ENCODE measurements at places on chromosomes 1 and 21.
A peak's percentile ranks its signal among the peaks of the same experiment; 100 is the strongest.

DNA sequence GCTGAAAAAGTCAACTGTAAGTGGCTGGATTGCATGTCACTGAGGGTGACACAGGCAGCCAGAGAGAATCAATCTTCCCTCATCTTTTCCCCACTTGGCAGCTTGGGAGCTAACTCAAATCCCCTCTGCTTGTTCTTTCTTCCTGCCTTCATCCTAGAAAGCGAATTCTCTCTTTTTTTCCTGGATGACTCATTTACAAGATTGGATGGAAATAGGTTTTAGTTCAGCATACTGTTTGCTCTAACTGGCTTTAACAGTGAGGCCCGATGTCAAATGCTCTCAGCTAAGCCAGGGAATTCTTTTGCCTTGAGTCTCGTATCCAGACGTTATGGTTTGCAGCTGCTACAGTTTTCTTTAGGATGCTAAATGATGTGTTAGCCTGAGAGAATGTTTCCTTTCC, 72.7 kb downstream of the HUNK start:
- no peak for DNase-seq

DNA sequence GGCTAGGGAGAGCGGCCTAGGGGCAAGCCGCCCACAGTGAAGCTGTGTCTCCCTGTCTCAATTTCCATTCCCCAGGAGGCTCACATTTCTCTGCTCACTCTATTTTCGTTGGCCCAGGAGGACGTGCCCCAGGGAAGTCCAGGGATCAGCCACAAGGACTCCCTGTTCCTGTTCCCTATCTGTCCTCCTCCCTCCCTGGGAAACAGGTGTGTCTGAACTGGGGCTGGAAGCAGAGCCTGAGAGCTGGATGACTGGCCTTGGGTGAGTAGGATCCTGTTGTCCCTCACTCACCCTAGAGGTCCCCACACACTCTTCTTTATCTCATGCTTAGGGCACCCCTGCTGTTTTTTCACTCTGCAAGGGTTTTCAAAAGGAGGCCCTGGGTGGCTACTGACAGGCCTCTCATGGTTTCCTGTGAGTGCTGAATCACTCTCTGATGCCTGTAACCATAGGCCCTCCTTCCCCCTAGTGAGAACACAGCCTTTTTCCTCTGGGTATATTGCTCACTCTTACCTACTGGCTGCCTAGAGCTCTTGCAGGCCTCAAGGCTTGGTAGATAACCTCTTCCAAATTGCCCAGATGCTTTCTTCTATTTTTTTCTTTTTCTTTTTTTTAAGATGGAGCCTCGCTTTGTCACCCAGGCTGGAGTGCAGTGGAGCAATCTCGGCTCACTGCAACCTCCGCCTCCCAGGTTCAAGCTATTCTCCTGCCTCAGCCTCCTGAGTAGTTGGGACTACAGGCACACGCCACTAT, 3.3 kb upstream of the UTP11 start:
- DNase-seq, result peak; percentile 49

DNA sequence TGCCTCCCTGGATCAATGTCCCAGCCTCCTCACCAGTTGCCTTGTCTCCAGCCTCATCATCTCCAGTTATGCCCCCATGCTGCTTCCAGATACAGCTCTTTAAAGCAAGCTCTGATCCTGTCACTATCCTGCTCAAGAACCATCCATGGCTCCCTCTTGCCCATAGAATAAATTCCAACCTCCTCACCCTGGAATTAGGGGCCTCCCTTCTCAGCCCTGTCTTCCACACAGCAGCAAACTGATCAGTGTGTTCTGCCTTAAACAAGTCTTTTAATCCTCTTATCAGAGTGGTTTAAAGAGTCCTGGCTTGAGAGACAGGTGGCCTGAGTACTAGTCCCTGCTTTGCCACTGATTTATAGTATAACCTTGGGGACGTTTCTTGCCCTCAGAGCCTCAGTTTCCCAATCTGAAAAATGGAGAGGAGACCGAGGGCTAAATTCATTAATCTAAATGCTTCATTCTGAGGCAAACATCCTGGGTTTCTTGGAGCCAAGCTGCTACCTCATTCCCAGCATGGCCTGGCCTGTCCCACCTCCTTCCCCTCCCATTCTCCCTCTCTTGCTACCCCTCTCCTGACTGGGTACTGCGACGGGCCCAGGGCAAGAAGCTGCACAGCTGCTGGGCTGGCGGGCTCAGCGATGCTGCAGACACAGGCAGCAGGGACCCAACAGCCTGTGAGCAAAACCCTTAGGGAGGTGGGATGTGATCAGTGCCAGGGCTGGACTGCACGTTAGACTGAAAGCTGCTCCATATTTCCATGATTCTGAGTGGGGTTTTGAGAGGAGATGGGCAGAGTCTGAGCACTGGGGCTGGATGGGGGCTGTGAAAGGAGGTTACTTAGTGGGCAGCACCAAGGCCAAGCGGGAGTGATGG, 221.4 kb downstream of the PTPRU start:
- DNase-seq, result no peak

DNA sequence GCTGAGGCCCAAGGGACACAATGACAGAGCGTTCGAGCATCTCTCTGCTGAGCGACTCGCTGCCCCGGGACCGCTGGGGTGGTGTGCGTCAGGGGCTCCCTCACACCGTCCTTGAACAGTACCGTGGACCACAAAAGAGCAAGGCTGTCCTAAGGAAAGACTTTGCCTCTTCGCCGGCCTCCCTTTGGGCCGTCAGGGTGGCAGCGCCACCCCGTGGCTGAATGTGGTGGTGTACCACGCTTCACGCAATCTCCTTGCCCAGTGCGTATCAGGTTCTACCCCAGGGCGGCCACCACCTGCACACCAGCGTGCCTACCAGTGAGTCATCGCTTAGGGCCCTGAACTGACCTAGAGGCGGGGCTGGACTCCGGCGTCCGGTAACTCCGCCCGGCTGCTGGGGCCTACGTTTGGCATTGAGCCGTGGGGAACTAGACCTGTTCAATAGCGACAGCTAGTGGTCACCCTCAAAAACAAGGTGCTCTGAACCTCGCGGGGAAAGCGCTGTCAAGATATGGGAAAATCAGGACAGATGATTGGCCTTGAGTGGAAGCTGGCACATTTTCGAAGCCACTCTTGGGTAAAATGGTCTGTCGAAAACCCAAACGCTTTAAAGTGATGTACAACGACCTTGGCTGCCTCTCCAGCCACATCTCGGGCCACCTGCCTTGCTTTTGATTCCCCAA, 8.1 kb upstream of the TRAF3IP3 start:
- peak; percentile 90 for DNase-seq

DNA sequence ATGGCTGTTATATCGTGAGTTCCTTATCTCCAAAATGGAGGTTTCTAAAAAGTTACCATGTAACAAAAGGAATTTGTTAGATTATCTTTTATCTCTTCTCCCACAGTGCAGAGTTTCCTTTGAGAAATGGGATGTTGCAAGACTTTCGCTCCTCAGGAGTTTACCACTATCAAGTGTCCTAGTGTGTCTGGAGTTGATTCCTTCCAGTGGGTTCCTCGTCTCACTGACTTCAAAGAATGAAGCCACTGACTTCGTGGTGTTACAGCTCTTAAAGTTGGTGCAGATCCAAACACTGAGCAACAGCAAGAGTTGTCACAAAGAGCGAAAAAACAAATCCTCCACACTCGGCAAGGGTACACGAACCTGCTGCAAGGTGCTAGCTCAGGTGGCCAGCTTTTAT, 37.0 kb downstream of the SPAG17 start:
- no peak for DNase-seq

GRCh38 chr1:232454227-232454886, 175.6 kb downstream of the SIPA1L2 start:
- no peak for DNase-seq

DNA sequence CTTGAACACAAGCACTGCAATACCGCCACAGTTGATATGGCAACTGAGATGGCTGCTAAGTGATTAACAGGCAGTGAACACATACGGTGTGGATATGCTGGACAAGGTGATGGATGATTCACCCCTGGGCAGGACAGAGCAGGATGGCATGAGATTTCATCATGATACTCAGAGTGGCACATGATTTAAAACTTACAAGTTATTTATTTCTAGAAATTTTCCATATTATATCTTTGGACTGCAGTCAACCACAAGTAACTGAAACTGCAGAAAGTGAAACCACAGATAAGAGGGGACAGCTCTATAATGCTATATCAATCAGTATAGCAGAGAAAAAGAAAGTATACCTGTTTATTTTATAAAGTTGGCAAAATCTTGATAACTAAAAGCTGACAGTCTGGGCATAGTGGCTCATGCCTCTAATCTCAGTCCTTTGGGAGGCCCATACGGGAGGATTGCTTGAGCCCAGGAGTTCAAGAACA, 47.9 kb downstream of the PHACTR4 start:
- DNase-seq, result peak; percentile 9

DNA sequence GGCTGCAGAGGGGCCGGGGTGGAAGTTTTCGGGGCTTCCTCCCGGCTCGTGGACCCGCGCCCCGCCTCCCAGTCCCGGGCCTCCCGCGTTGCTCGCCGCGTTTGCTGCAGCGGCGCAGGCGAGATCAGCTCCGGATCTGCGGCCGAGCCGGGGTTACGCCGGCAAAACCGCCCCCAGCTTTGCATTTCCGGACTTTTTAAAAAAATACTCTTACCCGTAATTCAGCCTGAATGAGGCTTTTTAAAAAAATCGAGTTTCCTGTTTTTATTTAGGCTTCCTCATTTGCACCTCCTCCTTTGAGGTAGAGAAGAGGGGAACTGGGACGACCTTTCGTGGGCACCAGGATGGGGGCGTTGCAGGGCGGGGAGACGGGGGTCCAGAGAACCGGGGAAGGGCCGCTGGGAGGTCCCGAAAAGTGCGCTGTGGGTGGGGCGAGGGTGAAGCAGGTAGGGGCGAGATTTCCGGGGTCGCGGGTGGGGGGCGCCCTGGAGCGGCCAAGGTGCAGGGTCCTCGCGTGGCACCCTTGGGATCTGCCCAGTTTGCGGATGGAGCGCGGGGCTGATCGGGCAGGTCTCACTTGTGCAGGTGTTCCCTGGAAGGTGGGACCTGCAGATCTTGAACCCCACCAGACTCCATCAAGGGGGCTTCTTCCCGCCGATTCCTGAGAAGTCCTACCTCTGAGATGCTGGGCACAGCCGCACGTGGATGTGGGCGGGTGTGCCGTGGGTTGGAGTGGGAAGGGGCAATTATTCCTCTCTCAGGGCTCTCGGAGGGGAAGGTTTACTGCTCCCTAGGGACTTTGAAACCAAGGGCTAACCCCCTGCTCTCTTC, 1.1 kb downstream of the PIK3CD start:
- DNase-seq, result peak; percentile 77

DNA sequence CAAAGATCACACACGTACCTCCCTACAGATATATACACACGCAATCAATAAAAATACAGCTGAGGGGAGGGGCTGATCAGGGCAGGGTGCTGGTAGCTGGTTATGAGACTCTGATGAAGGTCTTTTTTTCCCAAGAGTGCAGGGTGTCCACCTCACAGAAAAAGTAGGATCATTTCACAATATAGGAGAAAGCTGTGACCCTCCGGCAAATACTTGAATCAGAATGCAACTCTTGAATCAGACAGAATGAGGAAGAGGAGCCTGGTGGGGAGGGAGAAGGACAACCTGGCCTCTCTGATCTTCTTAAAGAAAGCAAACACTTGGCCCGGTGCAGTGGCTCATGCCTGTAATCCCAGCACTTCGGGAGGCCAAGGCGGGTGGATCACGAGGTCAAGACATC, 269.3 kb downstream of the PCP4 start:
- no peak for DNase-seq

GRCh38 chr1:198498103-198498385, 42.4 kb downstream of the ATP6V1G3 start:
- no peak for DNase-seq

DNA sequence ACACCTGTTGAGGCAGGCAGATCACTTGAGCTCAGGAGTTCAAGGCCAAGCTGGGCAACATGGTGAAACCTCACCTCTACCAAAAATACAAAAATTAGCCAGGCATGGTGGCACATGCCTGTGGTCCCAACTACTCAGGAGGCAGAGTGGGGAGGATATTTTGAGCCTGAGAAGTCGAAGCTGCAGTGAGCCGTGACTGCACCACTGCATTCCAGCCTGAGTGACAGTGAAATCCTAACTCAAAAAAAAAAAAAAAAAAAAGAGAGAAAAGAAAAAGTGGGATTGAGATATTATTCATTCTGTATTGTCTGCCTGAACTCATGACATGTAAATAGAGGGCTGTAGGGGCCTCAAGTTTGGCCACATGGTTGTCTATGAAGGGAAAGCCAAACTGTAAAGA, 37.3 kb downstream of the WNT2B start:
- no peak for DNase-seq

Measured in CD4-positive, alpha-beta T cell treated with Interleukin-12 subunit alpha and Interleukin-12 subunit beta, for 1 hour (primary cell).